PC-3 (cell line): ENCODE measurements at places on chromosomes 6 and 20. TPM values are rescaled to one million over a fixed set of nuclear protein-coding genes. Genes with fewer than 3 reads are reported as not detected.

Gene SLC17A2
- not detected in 2 replicates for total RNA-seq

Gene TAF4
- total RNA-seq: 9.6 and 15.1 TPM in 2 replicates

Gene SLC22A23
- 5.7 and 8.2 TPM in 2 replicates for total RNA-seq

Gene BACH2
- 4.8 and 7.0 TPM in 2 replicates for total RNA-seq

Gene IL17F
- not detected in 2 replicates for total RNA-seq

Gene MAP1LC3A
- total RNA-seq: 0.22 and 2.7 TPM in 2 replicates

Gene DUSP15
- total RNA-seq: not detected in 2 replicates

Gene ADGRB3
- 0.11 and 0.23 TPM in 2 replicates for total RNA-seq

Gene CUTA
- 227 and 242 TPM in 2 replicates for total RNA-seq

Gene CD164
- 89.2 and 95.6 TPM in 2 replicates for total RNA-seq

Gene OR2H2
- not detected in 2 replicates for total RNA-seq

Gene XKR7
- total RNA-seq: not detected in 2 replicates

Gene HLA-DQA1
- total RNA-seq: not detected in 2 replicates

Gene PROKR2
- not detected in 2 replicates for total RNA-seq

Gene REPS1
- 27.4 and 37.4 TPM in 2 replicates for total RNA-seq

Gene SNX3
- total RNA-seq: 92.7 and 110 TPM in 2 replicates

Gene KIF3B
- 20.0 and 23.0 TPM in 2 replicates for total RNA-seq

Gene DEF6
- total RNA-seq: 37.3 and 42.8 TPM in 2 replicates

Gene PDCD2
- 77.2 and 95.4 TPM in 2 replicates for total RNA-seq

Gene ESR1
- 2.2 and 5.9 TPM in 2 replicates for total RNA-seq

Gene C2
- total RNA-seq: 1.1 TPM in 1 of 2 replicates, not detected in the other

Gene SLC44A4
- 3.5 and 4.9 TPM in 2 replicates for total RNA-seq

Gene ADTRP
- 2.0 TPM in 1 of 2 replicates, not detected in the other for total RNA-seq

Gene ZBTB46
- 2.8 and 7.3 TPM in 2 replicates for total RNA-seq

Gene BANF2
- total RNA-seq: not detected in 2 replicates

Gene PDRG1
- total RNA-seq: 11.7 and 12.3 TPM in 2 replicates

Gene HEY2
- not detected in 2 replicates for total RNA-seq

Gene METTL24
- total RNA-seq: not detected in 2 replicates

Gene CD24
- total RNA-seq: 117 and 125 TPM in 2 replicates

Gene CUL7
- 17.5 and 18.6 TPM in 2 replicates for total RNA-seq
